Erythroblast (primary cell): ENCODE measurements at places on chromosomes 13 and 19.

GRCh38 chr19:3042621-3043267 lies 13.7 kb upstream of the TLE2 start:
- no peak for DNase-seq

- DNase-seq: no peak
Measured at GRCh38 chr13:110351636-110352420, 44.7 kb downstream of the COL4A2 start.

- DNase-seq: no peak
Measured at GRCh38 chr13:111533900-111534683, 213.7 kb downstream of the TEX29 start.

DNA sequence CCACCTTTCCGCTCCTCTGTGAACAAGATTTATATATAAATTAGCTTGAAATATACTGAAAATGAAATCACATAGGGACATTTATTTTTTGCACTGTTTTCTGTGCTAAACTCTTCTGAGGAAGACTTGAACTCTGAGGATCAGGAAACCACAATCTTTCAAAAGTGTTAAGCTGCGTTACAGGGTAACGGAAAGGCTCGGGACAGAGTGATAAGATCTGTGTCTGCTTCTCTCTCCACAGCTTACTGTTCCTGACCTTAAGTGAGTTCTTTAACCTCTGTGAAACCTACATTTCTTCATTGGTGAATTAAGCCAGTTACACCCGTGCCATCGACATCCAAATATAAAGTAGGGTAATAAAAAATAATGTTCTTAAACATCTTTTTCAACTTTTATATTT lies 38.9 kb downstream of the DACH1 start:
- peak; percentile 2 for DNase-seq

GRCh38 chr13:88648598-88649373 lies 977.6 kb downstream of the SLITRK5 start:
- no peak for DNase-seq

- no peak for DNase-seq
Measured at GRCh38 chr13:53921473-53921872, 892.9 kb downstream of the OLFM4 start.

- DNase-seq: peak; percentile 4
Measured at GRCh38 chr13:100542826-100543156, 45.8 kb downstream of the GGACT start.

GRCh38 chr13:58587183-58587582 lies 955.6 kb downstream of the PCDH17 start:
- no peak for DNase-seq

DNA sequence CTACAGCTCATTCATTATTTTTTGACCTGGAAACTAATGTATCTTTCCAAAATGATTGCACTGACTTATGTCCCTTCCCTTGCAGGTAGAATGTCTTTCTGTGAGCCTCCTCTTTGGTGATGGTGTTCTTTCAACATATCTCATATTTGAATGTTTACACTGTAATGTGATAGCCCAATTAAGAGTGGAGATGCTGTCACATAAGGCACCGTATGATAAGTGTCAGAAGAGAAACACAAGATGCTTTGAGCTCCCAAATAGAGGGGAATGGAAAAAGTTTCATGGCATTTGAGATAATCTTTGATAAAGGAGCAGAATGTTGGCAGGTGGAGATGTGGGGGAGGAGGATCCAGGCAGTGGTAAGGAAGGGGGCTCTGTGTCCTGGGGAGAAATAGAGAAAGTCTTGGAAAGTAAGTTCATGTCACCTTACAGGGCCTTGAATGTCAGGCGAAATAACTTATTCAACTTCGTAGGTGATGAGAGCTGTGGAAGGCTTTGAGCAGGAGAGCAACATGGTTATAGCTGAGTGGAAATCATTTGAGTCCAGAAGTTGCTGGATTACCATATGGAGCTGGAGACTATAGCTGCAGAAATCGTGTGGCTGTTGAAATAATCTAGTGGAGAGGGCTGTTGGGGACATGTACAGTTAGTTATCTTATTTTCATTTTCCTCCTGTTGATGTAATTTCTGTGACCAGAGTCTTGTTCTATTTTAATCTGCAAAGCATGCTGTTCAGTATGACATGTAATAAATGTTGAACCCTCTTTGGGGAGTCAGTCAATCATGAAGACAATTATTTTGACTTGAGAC lies 10.3 kb upstream of the RNF113B start:
- no peak for DNase-seq

- DNase-seq: no peak
Measured at GRCh38 chr13:28603043-28603664, 55.8 kb upstream of the POMP start.

DNA sequence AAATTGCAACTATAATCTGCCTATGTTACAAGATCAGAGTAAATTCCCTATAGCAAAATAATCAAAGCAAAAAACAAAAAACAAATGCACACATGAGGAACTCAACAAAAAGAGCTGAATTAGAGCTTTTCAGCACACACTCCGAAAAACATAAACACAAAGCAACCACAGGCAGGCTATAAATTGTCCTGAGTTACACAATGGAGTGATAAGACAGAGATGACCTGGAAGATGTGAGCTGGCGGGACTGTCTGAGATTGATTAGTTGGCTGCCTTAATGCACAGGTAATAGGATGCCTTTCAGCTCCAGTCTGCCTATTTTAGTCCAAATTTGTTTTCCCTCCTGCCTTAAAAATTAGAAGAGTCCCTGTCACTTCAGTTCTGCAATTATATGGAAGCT lies 159.0 kb upstream of the FNDC3A start:
- DNase-seq: no peak

DNA sequence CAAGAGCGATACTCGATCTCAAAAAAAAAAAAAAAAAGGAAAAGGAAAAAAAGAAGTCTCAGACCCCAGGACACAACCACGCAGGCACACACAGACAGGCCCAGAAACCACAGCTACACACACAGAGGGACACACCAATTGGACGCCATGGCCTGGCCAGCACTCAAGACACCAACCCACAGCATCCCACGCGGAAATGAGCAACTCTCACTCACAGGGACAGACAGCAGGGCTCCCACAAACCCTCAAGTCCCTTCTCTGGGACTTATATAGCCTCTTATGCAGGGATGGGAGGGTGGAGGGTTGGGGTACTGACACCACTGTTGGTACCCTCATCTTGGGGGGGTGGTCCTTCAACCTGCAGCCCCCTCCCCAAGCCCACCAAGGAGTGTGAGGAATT lies 5.9 kb downstream of the NOTCH3 start:
- no peak for DNase-seq

- peak; percentile 86 for DNase-seq
Measured at GRCh38 chr19:20167020-20167644, at the start of gene ZNF486. ZNF486 (plus strand) TSS chr19:20167214; CDS start chr19:20167331, 117 bp downstream.

- DNase-seq: no peak
Measured at GRCh38 chr13:110485604-110486003, 75.9 kb downstream of the RAB20 start.

GRCh38 chr19:35484252-35485036 lies 5.8 kb downstream of the KRTDAP start:
- no peak for DNase-seq

DNA sequence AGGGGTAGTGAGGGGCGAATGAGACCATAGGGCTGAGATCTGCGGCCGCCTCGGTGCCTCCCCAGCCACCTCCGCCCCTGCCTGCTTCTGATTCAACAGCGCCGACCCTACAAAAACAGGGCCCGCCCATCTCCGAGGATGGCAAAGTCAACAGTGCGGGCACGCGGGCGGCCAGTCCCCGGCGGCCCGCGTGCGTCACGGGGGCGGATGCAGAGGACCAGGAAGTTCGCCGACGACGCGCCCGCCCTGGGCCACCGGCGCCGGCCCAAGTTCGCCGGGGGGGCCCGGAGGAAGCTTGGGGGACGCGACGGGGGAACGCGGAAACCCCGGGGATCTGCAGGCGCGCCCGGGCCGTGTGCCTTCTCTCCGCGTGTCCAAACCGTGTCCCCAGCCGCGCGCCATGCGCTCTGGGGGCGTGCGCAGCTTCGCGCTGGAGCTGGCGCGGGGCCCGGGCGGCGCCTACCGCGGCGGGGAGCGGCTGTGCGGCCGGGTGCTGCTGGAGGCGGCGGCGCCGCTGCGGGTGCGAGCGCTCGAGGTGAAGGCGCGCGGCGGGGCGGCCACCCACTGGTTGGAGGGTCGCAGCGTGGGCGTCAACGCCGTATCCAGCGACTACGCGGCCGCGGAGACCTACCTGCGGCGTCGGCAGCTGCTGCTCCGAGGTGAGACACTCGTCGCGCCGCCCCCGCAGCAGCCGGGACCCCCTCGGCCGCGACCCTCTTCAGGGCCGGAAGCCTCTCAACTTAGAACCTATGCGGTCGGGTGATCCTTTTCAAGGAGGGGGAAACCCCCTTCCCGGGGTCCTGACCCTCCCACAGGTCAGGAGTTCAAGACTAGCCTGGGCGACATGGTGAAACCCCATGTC lies 6.8 kb upstream of the ARRDC2 start:
- peak; percentile 97 for DNase-seq

DNA sequence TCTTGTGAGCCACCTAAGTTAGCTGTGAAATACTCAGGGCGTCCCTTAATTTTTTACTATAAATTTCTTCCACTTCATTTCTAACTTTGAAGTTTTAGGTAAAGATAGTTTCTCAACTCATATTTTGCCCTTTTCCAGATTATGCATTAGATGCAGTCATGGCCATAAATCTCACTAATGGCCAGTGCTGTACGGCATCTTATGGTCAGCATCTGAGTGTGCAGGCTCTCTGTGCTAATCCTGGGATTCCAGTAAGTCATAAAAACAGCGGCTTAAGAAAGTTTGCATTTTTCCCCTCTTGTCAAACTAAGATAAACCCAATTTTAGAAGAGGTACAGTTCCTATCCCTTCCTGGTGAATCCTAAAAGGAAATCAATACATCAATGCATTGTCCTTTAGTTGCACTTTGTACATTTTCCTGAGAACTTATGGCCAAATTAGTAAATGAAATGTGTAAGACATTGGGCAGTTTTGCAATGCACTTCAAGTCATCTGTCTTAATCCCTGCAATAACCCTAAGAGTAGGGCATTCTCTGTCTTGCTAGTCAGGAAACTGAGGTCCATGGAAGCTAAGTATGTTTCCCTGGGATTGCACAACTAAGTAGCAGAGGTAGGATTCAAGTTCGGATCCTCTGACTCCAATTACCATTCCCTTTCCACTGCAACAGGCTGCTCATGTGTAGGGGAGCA lies 146.2 kb downstream of the DCT start:
- DNase-seq: no peak

DNA sequence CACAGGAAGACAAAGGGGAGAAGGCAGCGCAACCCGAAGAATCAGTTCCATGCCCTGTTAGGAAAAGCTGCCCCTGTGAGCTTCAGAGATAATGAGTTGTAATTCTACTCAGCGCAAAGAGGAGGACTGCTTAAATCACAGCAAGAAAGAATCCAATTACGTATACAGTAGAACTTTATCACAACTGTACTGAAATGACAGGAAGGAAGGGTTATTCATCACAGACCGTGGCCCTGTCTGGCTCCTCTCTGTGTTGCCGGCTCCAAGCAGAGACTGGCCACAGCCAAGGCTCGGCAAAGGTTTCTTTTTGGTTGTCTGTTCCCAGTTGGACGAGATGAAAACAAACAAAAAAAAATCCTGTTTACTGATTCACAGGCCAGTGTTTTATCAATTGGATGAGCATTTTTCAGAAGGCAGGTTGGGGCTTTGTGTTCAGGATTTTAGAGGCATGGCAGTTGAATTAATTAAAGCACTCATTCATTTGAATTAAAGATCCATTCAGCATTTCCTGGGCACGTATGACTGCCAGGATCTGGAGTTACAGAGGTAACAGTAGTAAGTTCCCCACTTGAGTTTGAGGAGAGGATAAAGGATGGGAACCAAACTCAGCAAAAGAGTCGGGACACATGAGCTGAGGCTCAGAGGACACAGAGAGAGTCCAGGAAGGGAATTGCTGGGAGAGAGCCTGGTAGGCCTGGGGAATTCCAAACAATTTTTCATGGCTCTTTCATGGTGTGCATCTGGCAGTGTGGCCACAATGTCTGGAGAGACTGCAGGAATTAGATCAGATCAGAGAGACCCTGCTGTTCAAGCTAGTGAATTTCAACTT lies 341.0 kb downstream of the DNAJC15 start:
- no peak for DNase-seq

GRCh38 chr13:47875201-47875600 lies 125.9 kb downstream of the SUCLA2 start:
- no peak for DNase-seq

GRCh38 chr19:31658993-31659896 lies 310.0 kb upstream of the TSHZ3 start:
- DNase-seq: no peak

DNA sequence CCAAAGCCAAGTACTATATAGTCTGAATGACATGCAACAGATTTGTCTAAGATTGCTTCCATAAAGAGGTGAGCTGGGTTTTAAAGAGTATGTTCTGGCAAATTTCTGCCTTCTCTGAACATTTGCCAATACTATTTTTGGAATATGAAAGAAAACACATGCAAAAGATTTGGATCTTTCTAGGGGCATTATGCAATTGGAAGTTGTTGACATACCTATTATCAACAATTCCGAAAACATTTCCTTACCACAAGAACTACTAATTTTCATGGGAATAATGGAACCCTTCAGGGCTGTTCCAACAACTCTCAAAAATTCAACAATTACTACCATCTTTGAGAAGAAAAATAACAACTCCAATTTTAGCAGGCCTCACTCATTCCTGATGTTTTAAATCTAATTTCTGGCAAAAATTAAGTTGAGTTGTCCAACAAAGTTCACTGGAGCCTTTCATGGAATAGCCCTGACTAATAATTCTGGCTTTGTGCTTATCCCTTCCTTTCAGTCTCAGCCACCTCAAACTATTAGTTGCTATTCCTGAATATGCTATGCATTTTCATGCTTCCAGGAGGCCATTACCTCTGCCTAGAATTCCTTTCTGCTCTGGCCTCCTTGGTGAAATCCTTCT lies 250.0 kb downstream of the RGCC start:
- DNase-seq: no peak

GRCh38 chr19:35718345-35719041 lies 690 bp downstream of the KMT2B start:
- peak; percentile 60 for DNase-seq

DNA sequence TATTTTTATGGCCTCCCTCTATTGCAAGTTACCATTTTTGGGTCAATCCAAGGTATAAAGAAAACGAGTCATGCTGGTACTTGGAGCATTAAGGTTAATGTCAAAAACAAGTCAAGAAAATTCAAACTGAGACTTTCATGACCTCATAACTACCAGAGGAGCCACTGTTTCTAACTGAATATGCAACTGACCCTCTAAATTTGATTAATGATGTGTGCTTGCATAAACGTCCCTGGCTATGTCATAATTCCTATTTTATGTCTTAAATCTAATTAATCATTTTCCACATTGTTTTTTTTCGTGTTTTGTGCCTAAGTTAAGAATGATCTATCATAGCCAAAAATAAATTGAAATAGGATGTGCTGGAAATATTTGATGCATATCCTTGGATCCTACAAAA lies 396.7 kb upstream of the GPC6 start:
- no peak for DNase-seq

GRCh38 chr19:6060600-6061375 lies 49.5 kb downstream of the RFX2 start:
- DNase-seq: no peak

DNA sequence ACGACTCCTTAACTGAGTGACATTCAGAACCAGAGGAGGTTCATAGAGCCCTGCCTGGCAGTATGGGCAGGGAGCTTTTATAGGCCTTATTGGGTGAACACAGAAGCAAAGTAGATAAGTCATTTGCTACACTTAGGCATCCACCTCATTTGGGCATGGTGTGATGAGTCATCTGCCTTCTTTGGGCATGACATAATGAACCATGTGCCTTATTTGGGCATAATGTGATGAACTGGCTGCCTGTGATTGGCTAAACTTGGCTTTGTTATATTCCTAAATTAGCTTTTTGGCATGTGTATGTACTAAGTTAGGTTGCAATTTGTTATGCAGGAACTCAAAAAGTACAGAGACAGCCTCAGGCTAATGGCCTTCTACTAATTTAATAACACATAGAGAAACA lies 2210.2 kb upstream of the PCDH20 start:
- no peak for DNase-seq

- no peak for DNase-seq
Measured at GRCh38 chr13:71144883-71145282, 722.1 kb downstream of the DACH1 start.
